ENCODE measurements at places on chromosomes 16 and 17. TPM values are rescaled to one million over a fixed set of nuclear protein-coding genes. Genes with fewer than 3 reads are reported as not detected.

ODAD4 gene
- total RNA-seq: 1.3 TPM

OR3A3 gene
- total RNA-seq: 0.33 TPM

MYO15B gene
- total RNA-seq: 6.3 TPM

CENPN gene
- 33.7 TPM for total RNA-seq

STX1B gene
- total RNA-seq: 2.5 TPM

NOTUM gene
- under 0.01 TPM for total RNA-seq

KRT39 gene
- total RNA-seq: 0.11 TPM

CDRT15 gene
- total RNA-seq: not detected

CEP295NL gene
- 5.6 TPM for total RNA-seq

KRT31 gene
- not detected for total RNA-seq

MYBBP1A gene
- 52.6 TPM for total RNA-seq

Measured in uterine smooth muscle cell (primary cell).